Neural progenitor cell (in vitro differentiated cells): ENCODE measurements at places on chromosomes 7 and 10. TPM values are rescaled to one million over a fixed set of nuclear protein-coding genes. Genes with fewer than 3 reads are reported as not detected.

DNA sequence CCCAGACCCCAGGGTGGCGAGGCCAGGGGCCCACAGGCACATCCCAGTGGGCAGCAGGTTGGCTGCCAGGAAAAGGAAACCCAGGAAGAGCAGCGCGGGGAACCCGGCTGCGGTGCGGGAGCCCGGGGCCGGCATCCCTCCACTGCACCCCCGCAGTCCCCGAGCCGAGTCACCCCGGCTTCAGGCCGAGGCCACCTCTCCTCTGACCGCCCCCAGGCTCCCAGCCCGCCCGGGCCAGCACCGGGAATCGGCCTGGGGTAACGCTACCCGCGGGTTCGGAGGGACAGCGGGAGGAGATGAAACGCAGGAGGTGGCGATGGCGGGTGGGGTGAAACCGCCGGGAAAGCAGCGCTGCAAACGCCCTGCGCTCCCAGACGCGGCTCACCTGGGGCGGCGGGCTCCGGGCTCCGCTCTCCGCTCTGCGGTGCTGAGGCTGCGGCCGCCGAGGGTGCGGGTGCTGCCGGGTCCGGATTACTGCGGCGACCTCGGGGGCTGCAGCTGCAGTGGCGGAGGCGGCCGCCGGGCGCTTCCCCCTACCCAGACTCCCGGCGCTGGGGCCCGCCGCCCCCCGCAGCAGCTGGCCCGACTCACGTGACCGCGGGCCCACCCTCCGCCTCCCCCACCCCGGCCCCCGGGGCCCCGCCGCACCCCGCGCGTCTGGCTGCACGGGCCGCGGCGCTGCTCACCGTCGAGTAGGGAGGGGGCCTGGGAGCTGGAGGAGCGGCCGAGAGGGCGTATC lies at the start of gene SCRN1:
TSS of gene SCRN1 (minus strand) at position 545 of the 739 bp plus-strand sequence. CDS start 20,734 bp downstream, outside the sequence.
- DNase-seq = peak; percentile 80

DNA sequence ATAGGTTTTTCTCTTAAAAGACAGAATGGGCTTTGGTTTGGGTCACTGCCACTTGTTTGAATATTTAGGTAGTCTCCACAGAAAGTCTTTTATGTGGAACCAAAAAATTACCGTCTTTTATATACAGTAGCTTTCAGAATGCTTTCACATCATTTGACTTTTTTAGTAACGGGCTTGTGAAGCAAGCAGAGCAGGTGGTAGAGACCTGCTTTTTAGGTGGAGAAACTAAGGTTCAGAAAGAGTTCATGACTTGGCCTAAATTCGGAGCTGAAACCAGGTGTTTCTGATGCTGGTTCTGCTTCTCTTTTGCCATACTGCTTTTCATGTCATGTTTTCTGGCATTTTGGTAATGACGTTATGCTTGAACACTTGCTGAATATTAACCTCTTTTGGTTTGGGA lies 36.3 kb downstream of the GARS1 start:
- DNase-seq = no peak

GRCh38 chr10:78190051-78190825 lies 156.6 kb downstream of the RPS24 start:
- DNase-seq = no peak

- DNase-seq = no peak
These were observed 3.6 kb upstream of the MXI1 start for GRCh38 chr10:110203500-110204455.

DNA sequence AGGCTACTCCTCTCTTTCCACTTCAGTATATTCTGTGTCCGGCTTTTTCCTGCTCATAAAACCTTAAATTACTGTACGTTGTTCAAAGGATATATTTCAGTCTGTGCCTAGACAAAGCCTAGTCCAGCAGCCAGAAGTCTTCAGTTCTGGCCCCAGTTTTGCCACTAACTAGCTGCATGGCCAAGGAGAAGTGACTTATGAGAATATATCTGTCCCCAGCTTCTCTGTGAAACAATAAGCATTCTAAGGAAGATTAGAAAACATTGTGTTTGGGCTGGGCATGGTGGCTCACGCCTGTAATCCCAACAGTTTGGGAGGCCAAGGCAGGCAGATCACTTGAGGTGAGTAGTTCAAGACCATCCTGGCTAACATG lies 105.0 kb upstream of the HDAC9 start:
- no peak for DNase-seq

The RHOBTB1 gene
- total RNA-seq = 15.1 and 21.5 TPM in 2 replicates
